ENCODE measurements at places on chromosomes 13 and 19.

- DNase-seq: no peak
Measured at GRCh38 chr19:21765151-21765550, 2.2 kb downstream of the ZNF100 start.

DNA sequence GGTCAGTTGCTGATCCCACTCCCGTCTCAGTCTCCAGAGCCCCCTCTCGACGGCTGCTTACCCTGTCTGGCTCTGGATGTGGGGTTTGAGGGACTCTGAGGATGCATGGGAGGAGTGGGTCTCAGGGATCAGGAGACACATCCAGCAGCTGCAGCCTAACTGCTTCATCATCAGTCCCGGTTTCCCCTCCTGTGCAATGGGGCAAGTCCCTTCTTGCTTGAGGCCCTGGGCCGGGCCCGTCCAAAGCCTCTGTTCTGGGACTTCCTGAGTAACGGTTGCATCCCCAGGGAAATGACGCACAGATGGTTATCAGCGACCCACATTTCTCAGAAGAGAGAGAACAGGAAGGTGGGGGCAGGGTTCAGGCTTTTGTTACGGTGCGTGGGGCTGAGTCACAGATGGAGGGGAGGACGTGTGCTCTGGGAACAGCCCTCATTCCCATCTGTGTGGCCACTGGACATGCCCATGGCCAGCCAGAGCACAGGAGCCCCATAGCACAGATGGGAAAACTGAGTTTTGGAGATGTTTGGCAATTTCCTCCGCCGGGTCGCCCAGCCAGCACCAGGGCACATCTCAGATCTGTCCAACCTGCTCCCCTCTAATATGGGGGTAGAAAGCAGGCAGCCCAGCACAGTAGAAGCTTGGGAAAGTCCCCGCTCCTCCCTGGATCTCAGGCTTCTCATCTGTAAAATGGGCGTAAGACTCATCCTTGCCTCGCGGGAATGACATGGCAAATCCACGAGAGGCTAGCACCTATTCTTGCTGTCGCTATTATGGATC lies 19.3 kb downstream of the GNA15 start:
- DNase-seq: peak; percentile 85

GRCh38 chr13:105406551-105406950 lies 1128.9 kb downstream of the EFNB2 start:
- DNase-seq: no peak

DNA sequence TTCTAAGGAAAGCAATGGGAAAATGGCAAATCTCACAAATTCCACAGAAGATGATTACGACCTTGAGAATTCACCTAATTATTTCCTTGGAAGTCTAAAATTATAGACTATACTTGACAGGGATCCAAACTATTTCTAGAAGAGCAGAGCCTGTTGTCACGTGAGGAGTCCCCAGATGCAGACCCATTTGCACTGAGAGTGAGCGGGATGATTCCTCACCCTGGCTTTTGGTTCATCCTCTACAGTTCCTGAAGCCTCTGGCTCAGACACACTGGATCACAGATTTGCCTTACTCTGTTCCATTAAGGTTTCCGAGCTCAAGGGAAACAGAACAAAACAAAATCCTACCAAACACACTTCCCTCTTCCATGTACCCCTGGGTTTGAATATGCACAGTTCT lies 23.0 kb upstream of the CYSLTR2 start:
- DNase-seq: no peak

DNA sequence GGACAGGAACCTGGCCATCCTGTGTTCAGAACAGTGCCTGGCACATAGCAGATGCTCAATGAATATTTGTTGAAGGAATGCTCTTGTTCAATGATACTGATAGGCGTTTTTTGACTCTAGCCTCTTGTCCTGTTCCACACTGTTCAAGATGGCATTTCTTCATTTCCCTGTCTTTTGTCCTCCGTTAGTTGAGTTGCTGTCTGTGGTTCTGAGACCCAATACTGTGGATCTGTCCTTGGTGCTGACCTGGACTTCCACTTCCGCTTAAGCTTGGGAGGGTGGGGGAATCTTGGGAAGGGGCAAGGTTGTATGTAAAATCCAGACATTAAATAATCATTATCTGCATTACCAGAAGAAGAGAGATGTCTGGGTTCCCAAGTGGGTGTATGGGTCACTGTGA lies 8.3 kb upstream of the KCNN4 start:
- DNase-seq: peak; percentile 48

Data from urothelium cell line (cell line).